ENCODE measurements at places on chromosomes 3 and 15.
A peak's percentile ranks its signal among the peaks of the same experiment; 100 is the strongest.

DNA sequence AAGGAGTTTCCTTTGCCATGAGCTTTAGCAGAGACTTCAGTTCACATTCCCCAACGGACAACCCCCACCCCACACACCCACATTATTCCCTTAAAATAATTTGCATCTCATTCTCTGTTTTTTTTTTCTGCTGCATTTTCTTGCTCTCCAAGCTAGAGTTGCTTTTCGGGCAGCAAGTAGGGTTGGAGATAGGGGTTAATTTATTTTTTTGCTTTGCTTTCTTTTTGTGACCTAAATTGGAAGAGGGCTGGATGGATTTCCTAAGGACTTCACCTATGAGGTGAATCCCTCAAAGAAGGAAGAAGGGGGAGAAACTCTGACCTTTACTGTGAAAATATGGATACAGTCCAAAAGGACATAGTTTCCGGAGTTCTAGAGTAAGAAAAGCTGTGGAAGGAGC lies 6.6 kb downstream of the SOX2 start:
- no peak for DNase-seq

- DNase-seq = peak; percentile 32
Observed at GRCh38 chr3:190696777-190697501, 165.6 kb downstream of the GMNC start.

DNA sequence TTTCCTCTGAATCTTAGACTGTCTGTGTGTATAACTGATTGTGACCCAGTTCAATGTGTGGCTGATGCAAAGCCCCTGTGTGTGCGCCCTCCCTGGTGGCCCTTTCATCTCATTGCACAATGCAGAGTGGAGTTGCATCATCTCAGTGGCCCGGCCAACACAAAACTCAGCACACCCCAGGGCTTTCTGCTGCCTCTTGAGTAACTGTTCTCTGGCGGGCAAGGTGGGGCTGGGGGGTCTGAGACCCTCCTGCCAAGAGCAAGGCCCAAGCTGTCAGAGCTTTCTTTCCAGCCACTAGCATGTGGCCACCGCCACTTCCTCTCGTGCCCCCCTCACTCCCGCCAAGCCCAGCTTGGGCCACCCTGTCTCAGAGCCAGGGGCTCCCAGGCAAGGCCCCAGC lies 80.7 kb upstream of the ALDH1L1 start:
- DNase-seq = peak; percentile 82

DNA sequence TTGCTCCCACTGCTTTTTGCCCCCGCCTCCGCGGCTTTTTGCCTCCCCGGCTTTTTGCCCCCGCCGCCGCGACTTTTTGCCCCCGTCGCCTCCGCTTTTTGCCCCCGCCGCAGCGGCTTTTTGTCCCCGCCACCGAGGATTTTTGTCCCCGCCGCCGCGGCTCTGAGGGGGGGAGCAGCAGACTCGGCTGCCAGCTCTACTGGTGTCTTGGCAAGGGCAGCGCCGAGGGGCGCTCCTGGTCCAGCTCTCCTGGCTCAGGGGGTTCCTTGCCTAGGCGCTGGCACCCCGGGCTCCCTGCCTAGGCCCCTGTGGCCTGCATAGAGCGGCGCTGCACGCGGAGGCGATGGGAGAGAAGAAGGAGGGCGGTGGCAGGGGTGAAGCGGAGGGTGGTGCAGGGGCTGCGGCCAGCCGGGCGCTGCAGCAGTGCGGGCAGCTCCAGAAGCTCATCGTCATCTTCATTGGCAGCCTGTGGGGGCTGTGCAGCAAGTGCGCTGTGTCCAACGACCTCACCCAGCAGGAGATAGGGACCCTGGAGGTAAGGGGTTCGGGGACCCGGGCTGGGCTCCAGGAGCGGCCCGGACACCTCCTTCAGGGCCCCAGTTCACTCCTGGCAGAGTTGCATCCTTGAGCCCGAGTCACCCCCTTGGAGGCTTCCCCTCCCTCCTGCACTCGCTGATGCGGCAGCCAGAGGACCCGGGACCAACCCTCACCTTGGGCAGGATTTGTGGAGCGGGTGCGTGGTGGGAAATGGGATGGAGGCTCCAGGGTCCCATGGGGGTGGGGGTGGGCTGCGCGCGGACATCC lies 642.4 kb downstream of the GOLGA6L6 start:
- no peak for DNase-seq

- DNase-seq = peak; percentile 15
Observed at GRCh38 chr15:87419344-87419743, 837.2 kb downstream of the NTRK3 start.

- no peak for DNase-seq
Observed at GRCh38 chr15:46556010-46556409, 921.2 kb downstream of the SQOR start.

GRCh38 chr15:67845974-67846373 lies 6.1 kb upstream of the RNU6-1 start:
- DNase-seq = no peak

GRCh38 chr15:52112203-52112750 lies 298 bp downstream of the BCL2L10 start:
- DNase-seq = no peak

- DNase-seq = peak; percentile 94
Observed at GRCh38 chr15:40343512-40343911, 2.8 kb upstream of the CCDC9B start.

DNA sequence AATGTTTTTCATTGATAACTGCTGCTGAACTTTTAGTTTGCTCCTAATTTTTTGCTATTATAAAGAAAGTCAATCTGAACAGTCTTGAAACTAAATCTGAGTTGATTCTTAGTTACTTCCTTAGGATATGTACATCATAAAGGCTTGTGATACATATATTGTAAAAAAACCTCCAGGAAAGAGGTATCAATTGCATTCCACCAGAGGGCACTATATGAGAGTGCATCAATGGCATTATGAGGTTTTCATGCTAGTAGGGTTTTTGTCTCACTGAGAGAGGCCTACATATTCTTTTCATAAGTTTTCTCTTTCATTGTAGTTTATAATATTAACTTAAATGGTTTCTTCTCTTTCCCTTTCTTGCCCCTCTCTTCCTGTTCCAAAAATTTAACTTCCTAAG lies 46.9 kb downstream of the PIK3R4 start:
- DNase-seq = no peak

DNA sequence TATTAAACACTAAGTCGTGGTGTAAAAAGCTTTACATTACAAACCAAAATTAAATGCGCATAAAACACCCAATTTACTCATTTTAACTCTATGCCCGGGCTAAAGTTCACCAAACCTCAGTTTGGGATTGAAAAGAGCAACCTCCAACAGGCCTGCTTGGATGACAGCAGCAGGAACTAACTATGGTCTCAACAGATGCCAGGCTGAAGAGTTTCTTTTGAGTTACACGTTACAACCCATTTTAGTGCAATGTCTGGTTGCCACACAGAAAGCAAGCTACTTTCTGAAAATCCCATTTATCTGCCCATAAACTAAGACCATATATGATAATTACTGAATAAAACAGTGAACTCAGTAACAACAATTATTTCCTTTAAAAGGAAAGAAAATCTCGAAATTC lies 2.2 kb downstream of the SATB1 start:
- no peak for DNase-seq

GRCh38 chr3:169811631-169812331 lies 889 bp upstream of the LRRIQ4 start:
- DNase-seq = peak; percentile 71

DNA sequence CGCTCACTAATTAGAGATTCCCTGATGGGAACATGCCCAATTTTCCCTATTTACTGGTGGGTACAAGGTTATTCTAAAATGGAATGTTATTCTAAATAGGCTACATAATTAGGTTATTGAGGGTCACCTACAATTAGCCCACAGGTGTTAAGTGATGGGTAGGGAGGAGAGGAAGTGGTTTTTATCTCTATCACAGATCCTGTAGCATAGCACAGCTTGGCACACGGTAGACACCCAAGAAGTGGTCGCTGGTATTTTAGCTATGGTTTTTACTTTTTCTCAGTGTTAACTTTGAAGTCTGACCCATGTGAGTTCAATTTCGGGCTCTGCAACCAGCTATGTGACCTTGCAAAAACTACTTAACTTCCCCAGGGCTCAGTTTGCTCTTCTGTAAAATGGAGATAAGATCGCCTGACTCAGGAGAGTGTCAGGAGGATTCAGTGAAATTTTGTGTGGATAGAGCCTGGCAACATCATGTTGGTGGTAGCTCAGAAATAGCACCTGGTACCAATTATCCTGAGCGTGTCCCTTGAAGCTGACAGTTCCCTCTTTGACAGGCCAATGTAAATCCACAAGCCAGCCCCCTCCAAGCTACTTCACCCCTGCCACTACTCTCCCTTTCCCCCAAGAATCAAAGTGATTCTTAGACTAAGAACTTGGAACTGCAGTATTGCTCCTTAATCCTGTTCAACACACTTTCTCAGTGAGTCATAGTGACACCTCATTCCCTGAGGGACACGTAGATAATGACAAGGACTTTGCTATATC lies 8.7 kb upstream of the LMCD1 start:
- peak; percentile 76 for DNase-seq

DNA sequence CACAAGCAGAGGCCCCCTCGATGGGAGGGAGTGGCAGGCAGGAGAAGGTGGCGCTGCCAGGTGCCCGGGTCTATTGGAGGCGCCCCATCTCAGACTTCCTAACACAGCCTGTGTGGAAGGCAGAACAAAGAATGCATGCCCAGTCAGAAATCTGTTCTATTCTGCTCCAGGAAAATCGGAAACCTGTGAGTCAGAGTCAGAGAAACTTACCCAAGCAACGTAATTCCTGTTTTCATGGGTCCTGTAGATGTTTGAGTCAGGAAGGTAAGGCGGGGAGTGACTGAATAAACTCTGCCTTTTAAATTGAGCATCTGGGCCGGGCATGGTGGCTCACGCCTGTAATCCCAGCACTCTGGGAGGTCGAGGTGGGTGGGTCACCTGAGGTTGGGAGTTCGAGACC lies 13.7 kb downstream of the MAP6D1 start:
- no peak for DNase-seq

DNA sequence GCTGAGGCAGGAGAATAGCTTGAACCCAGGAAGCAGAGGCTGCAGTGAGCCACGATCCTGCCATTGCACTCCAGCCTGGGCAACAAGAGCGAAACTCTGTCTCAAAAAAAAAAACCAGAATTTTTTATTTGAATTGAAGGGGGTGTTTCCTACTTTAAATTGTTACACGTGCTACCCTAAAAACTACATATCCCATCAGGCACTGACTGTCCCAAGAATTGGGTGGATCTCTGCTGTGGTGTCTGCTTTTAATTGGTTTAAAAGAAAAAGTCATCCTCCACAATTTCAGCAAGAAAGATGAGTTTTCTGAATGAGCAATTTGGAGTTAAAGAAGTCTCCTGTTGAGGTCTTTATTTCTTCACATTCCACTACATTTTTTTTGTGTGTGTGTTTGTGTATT lies 2.1 kb downstream of the PDIA3 start:
- peak; percentile 13 for DNase-seq

GRCh38 chr15:61115241-61115640 lies 113.9 kb downstream of the RORA start:
- peak; percentile 37 for DNase-seq

DNA sequence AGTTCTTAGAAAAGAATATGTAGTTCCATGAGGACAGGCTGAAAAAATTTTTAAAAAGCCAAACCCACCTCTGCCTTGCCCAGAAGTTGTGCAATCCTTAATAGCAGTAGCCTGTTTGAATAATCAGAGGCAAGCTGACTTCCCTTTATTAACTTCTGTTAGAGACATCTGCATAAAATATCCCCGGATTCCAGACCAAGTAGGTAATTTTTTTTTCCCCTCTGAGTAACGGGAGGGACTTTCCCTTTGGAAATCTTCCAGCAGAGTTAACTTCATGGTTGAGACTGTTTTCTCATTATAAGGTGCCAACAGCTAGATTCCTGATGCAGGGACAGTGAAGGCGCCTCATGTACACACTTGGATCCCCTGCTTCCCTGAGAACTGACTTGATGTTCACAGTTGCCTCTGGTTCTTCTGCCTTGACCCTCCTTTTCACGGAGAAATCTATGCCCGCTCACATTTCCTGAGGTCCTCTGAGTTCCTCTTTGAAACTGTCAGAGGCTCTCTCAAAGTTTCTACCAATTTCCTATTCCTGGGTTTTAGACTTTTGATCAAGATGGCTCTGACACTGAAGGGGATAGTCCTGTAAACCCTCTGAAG lies 227.6 kb upstream of the BHLHE40 start:
- DNase-seq = peak; percentile 93

All from fibroblast of skin of right quadriceps (primary cell).